Stimulated activated CD4-positive, alpha-beta T cell treated with anti-CD3 and anti-CD28 coated beads, Interleukin-1b, Interleukin-23, amount 100 ng/mL, for 24 hours (primary cell): ENCODE measurements at places on chromosomes 13 and 19.

GRCh38 chr19:41774515-41774980, 19.2 kb downstream of the CEACAM6 start:
- peak; percentile 30 for DNase-seq

GRCh38 chr13:91816263-91816807, 417.9 kb downstream of the GPC5 start:
- DNase-seq, result no peak

- no peak for DNase-seq
Observed at GRCh38 chr13:73244467-73244866, 185.7 kb downstream of the KLF5 start.

DNA sequence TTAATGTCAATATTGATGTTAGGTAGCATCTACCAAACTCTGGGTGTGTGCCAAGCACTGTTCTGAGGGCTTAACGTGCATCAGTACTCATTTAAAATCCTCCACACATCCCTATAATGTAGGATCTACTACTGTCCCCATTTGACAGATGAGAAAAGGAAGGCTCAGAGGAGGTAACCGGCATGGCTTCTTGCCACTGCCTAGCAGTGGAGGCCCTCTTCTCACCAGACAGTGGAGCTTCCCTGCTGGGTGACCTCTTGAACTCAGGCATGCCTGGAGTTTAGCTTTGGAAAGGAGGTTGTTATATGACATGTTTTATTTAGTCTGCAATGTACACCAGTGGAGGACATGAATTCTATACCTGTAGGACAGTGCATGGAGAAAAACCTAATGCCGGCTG, 2.1 kb downstream of the SPATA13 start:
- DNase-seq, result no peak

- DNase-seq, result no peak
Observed at GRCh38 chr13:89930861-89931260, 1416.6 kb upstream of the MIR17HG start.

GRCh38 chr13:109785892-109786450, 412 bp downstream of the IRS2 start:
- DNase-seq, result no peak

DNA sequence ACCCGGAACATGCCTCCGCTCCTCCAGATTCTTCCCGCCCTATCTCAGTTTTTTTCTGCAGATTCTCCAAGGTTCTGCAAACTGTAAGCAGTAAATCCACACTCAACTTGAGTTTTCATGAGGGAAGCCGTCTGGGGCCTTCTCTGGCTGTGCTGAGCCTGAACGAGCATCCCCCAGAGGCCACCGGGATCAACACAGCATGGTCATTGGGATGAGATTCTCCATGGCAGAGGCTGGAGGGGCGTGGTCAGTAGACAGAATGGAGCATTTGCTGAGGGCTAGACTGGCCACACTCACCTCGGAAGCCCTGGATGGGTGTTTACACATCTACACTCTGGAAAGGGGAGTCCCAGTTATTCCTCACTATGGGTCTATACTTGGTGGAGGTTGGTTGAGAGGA, 2.3 kb upstream of the LILRA4 start:
- DNase-seq, result no peak

- no peak for DNase-seq
Observed at GRCh38 chr13:45179428-45179827, 21.4 kb downstream of the KCTD4 start.

DNA sequence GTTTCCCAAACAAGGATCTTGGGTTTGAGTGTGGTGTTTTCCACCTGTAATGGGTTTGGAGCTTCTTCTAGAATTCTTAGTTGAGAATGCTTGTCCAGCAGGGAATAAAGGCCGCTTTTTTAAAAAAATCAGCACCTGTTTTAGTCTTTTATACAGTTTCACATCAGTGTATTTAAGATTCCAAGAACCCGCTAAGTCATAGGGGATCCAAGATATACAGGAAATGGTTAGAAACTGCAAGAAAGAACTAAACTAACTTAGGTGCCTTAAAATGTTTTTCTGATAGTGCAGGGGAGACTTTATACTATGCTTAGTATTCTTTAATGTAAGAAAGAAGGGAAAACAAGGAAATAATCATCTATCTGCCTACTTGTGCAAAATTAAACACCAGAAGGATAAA, 74.7 kb downstream of the C13orf42 start:
- DNase-seq, result no peak

DNA sequence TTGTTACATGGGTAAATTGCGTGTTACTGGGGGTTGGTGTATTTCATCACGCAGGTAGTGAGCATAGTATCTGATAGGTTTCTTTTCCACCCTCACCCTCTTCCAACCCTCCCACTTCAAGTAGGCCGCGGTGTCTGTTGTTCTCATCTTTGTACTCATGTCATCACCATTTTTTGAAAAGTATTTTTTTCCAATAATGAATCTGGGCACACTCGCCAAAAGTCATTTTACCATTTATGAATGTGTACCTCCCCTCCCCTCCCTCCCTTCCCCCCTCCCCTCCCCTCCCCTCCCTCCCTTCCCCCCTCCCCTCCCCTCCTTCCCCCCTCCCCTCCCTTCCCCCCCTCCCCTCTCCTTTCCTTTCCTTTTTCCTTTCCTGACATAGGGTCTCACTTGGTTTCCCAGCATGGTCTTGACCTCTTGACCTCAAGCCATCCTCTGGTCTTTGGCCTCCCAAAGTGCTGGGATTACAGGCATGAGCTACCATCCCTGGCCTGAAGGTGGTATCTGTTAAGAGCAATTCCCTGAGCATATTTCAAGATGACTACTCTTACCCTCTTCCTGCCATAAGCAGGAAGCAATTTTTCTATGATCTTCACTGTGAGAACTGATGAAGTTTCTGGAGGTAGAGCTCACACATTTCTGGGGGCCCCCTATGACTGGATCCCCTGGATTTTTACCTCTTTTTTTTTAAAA, 15.7 kb downstream of the ZNF627 start:
- no peak for DNase-seq

DNA sequence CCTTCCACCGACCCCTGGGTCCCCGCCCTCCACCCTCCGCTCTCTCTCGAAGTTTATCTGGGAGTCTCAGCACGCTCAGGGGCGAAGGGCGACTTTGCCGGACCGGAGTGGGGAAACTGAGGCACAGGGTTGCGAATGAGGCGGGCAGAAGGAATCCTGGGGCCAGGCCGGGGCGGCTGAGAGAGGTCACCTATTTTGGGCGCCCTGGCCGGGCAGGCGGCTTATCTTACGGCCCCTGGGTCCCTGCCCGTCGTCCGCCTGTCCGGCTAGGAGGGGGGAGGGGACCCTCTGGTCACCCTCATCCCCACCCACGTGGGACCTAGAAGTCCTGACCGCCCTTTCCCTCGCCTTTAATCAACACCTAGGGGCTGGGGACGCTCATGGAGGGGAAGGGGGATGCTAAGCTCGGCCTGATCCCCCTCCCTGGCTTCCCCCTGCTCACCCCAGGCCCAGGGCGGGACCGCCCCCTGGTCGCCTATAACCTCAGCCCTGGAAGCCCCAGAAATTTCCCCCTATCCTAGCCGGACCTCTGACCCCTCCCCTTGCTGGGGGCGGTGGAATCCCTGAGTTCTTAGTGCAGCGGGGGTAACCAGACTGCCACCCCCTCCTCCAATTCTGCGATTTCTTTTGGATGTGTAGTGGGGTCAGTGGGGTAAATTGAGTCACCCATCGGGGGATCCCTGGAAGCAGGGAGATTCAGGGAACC, 556 bp downstream of the TRIP10 start:
- DNase-seq, result no peak

DNA sequence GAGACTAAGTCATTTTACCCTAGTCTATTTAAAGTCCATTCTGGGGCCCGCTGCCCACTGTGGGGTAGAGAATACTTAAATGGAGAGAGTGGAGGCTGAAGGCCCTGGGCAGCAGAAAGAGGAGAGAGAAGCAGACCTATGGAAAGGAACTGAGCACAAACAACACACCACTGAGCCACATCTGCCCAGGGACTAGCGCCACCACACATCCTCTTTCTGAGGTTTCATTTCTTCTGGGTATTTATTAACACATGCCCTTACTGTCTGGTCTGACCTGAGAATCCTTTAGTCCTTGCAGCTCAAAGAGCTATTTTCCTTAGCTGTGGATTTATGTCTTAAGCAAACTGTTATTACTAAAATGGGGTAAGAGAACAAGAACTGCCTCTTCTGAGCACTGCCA, 154.0 kb downstream of the NALCN start:
- DNase-seq, result no peak

DNA sequence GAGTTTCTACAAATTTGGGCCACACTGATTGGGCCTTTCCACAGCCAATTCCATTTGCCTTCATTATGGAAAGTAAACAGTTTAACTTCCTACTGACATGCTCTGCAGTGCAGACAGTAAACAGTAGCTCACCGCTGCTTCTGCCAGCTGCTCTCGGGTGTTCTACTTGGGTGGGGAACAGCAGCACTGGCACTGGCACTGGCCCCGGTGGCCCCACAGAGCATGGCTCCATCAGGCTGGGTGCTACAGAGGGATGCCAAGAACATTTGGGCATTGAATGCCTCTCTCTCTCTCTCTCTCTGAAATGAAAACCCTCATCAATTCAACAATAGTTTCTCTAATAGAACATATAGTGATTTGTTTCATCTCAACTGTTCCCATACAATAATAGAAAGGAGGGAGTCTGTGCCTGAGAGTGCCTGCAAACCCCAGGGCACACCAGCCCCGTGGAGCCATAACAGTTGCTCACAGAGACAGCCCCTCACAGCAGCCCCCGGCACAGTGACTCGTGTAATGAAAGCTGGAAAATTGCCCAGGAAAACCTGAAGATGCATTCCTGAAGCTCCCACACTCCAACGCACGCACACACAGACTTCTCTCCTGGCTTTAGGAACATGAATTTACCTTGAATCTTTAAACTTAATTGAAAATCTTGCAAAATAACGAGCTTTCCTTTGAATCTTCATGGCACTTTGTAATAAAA, 38.2 kb upstream of the GJB6 start:
- no peak for DNase-seq

- no peak for DNase-seq
Observed at GRCh38 chr19:17766543-17767131, 15.4 kb downstream of the FCHO1 start.

DNA sequence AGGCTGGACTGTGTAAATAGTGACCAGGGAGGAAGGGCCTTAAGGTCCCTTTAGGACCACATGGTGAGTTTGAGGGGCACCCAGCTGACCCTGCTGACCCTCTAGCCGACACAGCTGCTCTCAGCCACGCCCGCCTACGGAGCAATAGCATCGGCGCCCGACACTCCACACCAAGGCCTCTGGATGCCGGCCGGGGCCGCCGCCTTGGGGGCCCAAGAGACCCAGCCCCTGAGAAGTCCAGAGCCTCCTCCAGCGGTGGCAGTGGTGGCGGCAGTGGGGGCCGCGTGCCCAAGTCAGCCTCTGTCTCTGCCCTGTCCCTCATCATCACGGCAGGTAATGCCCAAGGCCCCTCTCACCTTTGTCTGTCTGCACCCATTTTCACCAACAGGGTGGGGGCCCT, 8.6 kb upstream of the PIK3R2 start:
- DNase-seq, result no peak

DNA sequence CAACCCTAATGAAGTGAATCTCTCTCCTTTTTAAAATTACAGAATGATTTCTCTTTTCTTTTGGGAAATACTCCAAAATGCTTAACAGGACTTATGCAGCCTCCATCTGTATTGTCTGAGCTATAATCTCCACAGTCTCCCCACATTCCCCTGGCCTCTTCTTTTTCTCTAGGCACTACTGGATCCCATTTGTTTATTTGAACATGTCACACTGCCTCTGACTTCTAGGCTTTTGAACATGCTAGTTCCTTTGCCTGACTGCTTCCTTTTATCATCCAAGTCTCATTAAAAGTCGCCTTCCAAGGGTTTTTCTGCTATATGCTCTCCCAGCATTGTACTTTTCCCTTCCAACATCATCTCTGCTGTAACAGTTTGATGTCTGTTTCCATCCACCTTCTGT, 548.7 kb downstream of the PCDH9 start:
- DNase-seq, result no peak

GRCh38 chr13:23510979-23511735, 59.1 kb upstream of the TNFRSF19 start:
- DNase-seq, result no peak

DNA sequence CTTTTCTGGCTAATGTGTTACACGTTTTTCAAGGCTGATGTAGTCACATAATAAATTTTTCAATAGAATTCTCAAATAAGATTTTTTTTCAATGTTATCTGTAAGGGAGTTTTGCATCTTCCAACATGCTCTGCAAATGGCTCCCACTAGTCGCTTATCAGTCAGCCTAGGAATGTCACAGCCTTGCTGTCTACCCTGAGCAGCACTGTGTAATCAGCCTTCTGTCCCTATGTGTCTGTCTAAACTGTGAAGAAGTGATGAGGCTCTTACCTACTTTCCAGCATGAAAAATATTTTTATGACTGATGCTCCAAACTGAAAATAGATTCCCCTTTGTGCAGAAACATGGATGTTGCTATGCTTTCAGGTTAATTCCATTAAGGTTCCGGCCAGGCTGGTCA, 75.1 kb upstream of the FAM216B start:
- DNase-seq, result no peak

GRCh38 chr13:64755961-64756360, 2474.2 kb downstream of the PCDH9 start:
- no peak for DNase-seq

GRCh38 chr13:44230736-44231135, 142.9 kb upstream of the SERP2 start:
- no peak for DNase-seq

DNA sequence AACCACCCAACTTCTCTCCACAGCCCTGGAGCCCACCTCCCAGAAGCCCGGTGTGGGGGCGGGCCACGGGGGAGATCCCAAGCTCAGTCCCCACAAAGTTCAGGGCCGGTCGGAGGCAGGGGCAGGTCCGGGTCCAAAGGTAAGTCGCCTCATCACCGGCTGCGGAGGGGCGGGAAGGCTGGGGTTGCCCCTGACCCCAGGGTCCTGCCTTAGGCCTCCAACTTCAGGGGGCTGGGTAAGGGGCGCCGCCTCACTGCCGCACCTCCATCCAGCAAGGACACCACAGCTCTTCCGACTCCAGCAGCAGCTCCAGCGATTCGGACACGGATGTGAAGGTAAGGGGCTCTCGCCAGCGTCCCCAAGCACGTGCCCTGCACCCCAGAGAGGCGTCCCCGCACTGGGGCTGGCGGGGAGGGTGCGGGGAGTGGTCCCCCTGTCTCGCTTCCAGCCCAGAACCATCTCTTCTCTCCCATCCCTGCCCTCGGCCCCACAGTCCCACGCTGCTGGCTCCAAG, 358 bp downstream of the C19orf33 start:
- DNase-seq, result no peak

GRCh38 chr13:40615619-40616018, 50.8 kb downstream of the FOXO1 start:
- no peak for DNase-seq

- DNase-seq, result no peak
Observed at GRCh38 chr13:92175330-92175729, 776.9 kb downstream of the GPC5 start.

GRCh38 chr13:33182729-33183128, 102.8 kb downstream of the STARD13 start:
- no peak for DNase-seq

DNA sequence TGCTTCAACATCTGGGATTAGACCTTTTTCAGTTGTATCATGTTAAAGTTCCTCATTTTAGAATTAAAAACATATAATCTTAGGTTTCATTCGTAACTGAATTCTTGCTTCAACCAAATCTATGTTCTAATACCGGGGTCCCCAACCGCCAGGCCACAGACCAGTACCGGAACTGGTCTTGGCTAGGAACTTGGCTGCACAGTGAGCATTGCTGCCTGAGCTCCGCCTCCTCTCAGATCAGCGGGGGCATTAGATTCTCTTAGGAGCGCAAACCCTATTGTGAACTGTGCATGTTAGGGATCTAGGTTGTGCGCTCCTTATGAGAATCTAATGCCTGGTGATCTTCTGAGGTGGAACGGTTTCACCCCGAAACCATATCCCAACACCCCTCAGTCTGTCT, 19.2 kb downstream of the ITM2B start:
- no peak for DNase-seq
